ENCODE measurements at places on chromosomes 5 and 9.

GRCh38 chr9:130583271-130583670 lies 3.9 kb downstream of the FUBP3 start:
- DNase-seq = no peak

DNA sequence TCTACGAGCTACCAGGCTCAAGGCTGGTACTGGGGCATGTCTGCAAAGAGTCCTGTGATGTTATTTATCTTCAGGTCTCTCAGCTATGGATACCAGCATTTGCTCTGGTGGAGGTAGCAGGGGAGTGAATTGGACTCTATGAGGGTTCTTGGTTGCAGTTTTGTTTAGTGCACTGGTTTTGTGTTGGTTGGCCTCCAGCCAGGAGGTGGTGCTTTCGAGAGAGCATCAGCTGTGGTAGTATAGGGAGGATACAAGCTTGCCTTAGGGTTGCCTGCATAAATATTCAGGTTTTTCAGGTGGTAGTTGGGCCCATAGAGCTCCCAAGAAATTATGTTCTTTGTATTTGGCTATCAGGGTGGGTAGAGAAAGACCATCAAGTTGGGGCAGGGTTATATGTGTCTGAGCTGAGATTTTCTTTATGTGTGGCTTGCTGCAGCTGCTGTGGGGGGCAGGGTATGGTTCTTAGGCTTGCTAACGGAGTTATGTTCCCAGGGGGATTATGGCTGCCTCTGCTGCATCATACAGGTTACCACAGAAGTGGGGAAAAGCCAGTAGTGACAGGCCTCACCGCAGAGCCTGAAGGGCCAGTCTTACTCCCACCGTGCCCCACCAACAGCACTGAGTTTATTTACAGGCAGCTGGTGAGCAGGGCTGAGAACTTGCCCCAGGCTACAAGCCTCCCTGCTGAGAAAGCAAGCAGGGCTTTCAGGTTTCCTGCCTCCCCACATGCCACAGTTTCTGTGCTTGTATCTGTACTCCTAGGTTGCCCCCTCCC lies 9.7 kb upstream of the RIOK2 start:
- DNase-seq = no peak

GRCh38 chr5:59773294-59773693 lies 120.2 kb downstream of the PDE4D start:
- no peak for DNase-seq

DNA sequence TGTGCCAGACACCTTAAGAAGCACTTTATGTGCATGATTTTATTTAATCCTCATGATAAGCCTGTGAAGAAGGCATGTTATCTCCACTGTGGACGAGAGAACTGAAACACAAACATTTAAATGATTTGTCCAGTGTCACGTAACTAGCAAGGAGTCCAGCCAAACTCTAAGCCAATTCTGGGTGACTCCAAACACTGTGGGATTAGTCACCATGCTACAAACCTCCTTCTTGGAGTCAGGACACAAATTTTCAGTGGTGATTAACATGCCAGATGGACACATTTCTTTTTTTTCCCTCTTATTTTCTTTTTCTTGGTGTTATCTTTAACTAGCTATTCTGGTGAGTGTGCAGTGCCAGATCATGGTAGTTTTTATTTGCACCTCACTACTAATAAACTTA lies 316.8 kb downstream of the NDUFS4 start:
- DNase-seq = no peak

GRCh38 chr9:83334320-83334719 lies 203.9 kb downstream of the FRMD3 start:
- DNase-seq = no peak

DNA sequence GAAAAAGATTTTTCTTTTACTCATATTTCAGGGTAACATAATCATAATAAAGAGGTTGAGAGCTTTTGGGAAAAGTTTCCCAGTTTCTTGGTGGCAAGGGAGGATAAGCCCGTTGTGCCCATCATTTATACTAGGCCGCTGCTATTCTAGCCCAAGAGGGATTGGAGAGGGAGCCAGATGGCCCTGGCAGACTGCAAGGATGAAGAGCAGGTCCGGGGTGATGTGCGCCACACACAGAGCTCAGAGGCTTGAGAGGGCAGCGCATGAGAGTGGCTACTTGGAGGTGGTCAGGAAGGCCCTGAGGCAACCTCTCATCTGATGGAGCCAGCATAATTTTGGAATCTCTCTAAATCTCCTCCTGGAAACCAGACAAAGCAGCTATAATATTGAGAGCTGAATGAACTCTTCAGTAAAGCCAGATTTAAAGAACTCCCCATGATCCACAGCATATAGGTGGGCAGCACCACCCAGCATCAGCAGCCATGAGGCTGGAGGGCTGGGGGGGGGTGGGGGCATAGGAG lies 110.1 kb downstream of the MED27 start:
- no peak for DNase-seq

DNA sequence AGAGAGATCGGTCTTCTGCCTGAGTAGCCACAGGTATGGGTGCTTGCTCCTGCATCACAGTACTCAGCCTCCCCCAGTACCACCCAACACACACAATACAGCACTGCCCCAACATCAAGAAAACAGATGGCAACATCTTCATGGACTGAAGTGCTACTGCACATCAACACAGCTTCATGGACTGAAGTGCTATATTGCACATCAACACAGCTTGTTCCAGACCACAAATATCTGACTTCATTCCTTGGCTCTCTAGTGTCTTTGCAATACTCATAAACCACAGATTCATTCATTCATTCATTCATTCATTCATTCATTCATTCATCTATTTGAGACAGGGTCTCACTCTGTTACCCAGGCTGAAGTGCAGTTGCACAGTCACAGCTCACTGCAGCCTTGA lies 31.1 kb upstream of the PCA3 start:
- no peak for DNase-seq

- no peak for DNase-seq
Observed at GRCh38 chr9:99561509-99561917, 260.2 kb upstream of the NR4A3 start.

GRCh38 chr5:170865622-170866021 lies 3.8 kb downstream of the RANBP17 start:
- no peak for DNase-seq

- DNase-seq = no peak
Observed at GRCh38 chr9:135519179-135519971, 1.9 kb upstream of the LCN1 start.

DNA sequence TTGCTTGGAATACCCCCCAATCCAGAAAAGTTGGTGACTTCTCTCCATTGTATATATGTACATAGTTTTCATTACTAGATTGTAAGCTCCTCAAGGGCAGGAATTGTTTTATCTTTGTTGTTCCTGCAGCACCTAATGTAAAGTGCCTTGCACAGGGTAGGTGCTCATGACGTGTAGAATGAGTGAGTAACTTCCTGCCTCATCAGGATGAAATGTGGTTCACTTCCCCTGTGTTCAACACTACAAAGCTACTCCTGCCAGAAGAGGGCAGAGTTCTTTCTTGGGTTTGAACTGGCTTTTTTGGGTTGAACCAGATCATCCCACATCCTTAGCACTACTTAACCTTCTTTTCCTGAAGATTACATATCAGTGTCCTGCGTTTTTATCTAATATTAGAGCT lies 23.9 kb downstream of the GTF3C4 start:
- DNase-seq = no peak

DNA sequence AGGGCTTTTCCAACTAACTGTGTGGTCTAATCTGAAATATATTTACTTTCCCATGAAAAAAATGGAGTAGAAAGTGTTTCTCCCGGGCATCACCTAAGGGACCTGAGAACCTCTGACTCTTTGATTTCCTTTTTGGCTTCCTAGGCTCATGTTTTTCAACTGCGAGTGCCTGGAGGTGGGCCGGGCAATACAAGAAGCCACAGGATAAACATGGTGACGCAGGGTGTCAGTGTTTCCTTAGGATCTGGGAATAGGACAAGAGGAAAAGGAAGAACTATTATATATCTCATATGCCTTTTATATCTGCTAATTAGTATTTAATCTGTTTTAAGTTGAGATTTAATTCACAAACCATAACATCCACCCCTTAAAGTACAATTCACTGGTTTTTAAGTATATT lies 11.4 kb upstream of the LECT2 start:
- no peak for DNase-seq

GRCh38 chr9:110514897-110515296 lies 64.6 kb downstream of the SVEP1 start:
- DNase-seq = no peak

GRCh38 chr9:129717991-129718390 lies 34.9 kb downstream of the PTGES start:
- DNase-seq = no peak

DNA sequence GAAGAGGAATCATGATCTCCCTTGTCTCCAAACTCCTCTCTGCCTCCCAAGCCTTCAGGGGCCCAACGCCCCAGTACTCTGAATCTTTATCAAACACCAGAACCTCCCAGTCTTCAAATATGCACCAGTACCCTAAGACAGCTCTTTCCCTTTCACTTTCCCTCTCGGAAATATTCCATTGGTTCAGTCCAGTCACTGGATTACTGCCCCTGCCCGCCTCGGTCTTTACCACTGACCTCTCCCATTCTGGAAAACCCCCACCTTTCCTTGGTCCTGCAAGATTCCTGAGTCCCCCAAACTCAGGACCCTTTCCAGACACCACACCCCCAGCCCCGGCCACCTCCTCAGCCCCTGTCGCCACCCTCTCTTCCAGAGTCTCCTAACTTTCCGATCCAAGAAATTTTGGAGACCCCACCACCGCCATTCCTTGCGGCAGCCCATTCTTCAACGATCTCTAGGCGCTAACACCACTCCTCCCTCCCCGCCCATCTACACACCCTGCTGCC lies 674 bp downstream of the C5orf15 start:
- no peak for DNase-seq

GRCh38 chr9:27033815-27034403 lies 28.4 kb upstream of the LRRC19 start:
- DNase-seq = no peak

GRCh38 chr5:62000646-62001045 lies 305.4 kb upstream of the KIF2A start:
- DNase-seq = no peak

DNA sequence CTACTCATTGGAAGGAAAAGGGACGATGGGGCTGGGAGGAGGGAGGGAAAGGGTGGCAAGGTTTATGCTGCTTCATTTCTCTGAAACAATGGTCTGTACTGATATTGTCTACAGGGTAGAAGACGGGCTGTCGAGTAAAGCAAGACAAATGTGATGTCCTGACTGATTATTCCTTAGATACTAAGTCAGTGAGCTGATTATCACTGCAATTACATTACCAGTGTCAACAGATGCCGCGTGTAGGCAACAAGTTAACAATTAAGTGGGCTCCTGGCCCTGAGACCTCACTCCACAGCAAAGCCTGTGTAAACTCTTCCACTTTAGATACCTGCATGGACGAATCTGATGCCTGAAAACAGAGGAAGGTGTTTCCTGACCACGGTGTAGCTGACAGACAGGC lies 602.8 kb downstream of the IRX1 start:
- no peak for DNase-seq

DNA sequence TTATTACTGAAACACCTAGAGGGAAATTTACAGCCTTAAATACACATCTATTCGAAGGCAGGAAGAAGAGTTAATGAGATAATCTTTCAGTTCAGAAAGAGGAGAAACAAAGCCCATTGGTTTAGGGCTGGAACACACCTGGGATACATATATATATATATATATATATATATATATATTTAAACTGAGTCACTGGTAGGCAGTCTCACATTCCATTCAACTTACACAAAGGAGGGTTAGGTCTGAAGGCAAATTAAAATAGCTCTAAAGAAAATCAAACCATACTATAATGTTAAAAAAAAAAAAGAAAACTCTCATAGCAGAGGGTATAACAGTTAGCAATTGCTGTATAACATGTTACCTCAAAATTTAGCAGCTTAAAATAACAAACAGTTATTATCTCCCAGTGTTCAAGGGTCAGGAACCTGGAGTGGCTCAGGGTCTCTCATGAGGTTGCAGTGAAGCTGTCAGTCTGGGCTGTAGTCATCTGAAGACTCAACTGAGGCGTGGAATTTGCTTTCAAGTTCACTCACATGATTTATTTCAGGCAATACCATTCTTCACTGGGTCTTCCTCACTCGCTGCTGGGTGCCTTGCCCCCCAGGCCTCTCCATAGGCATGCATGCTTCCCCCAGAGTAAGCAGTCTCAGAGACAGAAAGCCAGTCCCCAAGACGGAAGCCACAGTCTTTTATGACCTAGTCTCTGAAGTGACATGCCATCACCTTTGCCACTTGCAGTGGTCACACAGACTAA lies 332.8 kb downstream of the NSG2 start:
- DNase-seq = no peak

DNA sequence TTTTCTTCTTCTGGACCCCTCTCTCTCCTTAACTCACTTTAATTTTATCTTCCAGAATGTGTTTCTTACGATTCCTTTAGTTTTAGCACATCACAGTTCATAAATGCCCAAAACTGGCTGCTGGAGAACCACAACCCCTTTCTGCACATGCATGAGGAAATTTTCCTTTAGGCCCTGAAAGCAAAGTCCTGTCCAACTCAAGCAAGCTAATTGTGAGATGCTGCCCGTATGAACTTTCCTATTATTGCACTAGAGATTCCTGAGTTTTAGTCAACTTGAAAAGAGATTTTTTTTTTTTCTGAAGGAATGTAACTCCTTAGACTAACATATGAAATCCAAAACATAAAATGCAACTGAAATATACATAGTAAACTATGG lies 52.1 kb upstream of the DAB2 start:
- DNase-seq = no peak

DNA sequence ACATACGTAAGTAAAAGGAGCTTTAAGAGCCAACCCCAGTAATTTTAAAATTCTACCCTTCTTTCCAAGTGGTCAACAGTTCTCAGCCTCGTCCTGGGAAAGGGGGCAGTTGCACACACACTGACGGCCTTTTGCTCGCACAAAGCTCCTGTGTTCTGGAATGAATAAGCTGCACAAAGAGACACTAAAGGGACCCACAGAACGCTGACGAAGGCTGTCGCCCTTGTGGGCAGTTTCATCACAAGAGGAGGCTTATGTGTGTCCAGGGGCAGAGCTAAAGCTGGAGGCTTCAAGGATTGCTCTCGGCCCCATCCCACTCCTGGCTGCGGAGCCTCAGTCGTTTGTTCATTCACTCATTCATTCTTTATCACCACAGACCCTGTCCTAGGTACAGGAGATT lies 67.0 kb upstream of the NEK6 start:
- DNase-seq = no peak

- DNase-seq = no peak
Observed at GRCh38 chr5:168747987-168748777, 169.0 kb upstream of the PANK3 start.

GRCh38 chr5:633501-633955 lies 21.4 kb downstream of the CEP72 start:
- DNase-seq = no peak

Data from stimulated activated CD8-positive, alpha-beta memory T cell treated with anti-CD3 and anti-CD28 coated beads, Interleukin-15, amount 100 ng/mL, for 4 hours (primary cell).